NCI-H187 treated with DMSO at 0.1 percent for 48 hours (cell line): ENCODE measurements at places on chromosomes 16 and 17.

GRCh38 chr17:49277638-49278037, 47.1 kb upstream of the PHOSPHO1 start:
- no peak for DNase-seq

DNA sequence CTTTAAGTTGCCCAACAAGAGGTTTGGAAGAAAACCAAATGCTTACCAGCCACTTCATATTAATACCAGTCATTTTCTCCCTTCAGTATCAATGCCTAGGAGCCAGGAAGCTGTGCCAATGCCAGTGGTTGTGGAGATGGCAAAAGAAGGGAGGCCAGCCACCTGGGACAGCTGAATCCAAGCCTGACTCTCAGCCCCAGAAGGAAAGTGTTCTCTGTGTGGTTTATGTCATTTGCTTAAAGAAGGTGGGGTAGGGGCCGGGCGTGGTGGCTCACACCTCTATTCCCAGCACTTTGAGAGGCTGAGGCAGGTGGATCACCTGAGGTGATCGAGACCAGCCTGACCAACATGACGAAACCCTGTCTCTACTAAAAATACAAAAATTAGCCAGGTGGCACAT, 13.4 kb downstream of the C17orf78 start:
- no peak for DNase-seq

DNA sequence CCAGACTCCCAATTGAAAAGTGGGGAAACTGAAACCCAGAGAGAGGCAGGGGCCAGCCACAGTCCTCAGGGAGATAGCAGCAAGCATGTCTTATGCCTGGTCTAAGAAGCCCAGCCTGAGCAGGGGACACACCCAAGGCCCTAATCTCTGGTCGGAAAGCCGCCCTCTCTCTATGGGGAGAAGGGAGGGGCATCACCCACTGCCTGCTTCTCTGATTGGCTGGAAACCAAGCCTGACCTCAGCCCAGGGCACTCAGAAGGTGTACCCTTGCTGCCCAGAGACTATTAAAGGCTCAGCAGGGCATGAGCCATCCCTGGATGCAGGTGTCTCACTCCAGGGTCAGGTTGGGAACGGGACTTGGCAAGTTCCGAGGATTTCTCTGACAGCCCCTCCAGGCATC, 5.7 kb upstream of the KRT13 start:
- no peak for DNase-seq

GRCh38 chr17:62727916-62728672, 80.0 kb downstream of the MARCHF10 start:
- no peak for DNase-seq

GRCh38 chr16:65280845-65281512, 159.1 kb upstream of the CDH11 start:
- no peak for DNase-seq

- no peak for DNase-seq
Measured at GRCh38 chr16:15864939-15865338, 8.1 kb upstream of the MYH11 start.

GRCh38 chr16:26186091-26186615, 494.4 kb downstream of the HS3ST4 start:
- DNase-seq, result no peak

DNA sequence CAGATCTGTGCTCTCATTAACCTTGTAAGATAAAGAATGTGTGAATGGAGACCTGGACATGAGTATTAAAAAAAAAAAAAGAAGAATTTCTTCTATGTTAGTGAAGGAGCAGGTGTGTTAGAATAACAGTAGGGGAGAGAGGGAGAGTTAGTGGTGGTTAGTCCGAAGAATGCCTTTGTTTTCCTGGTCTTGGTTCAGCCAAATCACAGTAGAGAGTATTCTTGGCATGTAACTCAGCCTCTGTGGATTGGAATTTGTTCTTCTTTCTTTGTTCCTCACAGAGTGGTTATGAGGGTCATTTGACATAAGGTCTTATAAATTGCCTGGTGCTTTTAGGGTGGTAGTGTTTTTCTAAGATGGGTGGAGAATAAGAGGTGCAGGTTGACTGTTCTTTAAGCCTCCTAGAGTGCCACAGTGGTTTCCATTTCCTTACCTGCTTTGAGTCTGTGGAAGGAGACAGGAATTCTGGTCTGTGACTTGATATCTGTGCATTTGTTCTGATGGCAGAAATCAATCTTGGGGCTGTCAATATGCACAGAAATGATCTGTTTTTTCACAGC, 17.6 kb downstream of the NUP93 start:
- DNase-seq, result no peak

DNA sequence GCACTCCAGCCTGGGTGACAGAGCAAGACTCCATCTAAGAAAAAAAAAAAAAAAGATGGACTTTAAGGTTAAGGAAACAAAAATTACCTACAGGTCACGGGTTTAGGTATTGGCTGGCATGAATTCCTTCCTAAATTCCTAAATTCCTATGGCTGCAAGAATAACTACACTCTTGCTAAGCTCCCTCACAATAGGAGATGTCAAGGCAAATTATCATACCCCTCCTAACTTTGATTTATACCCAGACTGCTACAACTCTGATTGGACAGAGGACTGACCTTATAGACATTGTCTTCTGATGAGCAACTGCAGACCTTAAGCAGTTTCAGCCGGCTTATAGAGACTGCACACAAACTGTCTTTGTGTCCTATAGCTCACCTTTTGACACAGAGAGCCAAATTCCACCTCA, 25.1 kb upstream of the TMC7 start:
- DNase-seq, result no peak

- no peak for DNase-seq
Measured at GRCh38 chr16:78045865-78046581, 23.7 kb downstream of the CLEC3A start.

DNA sequence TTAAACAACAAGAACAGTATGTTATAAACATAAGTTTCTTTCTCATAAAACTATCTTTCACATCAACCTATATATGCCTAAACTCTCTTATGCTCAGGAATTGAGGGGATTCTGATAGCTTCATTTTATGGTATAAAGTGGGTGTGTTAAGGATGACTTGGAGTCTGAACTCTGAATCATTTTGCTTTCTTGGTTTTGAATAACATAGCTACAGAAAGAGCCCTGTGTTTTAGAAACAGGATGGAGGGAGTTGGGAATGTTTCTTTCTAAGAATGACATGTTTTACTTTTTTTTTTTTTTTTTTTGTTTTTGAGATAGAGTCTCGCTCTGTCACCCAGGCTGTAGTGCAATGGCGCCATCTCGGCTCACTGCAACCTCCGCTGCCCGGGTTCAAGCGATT, 50.1 kb downstream of the RHOT1 start:
- DNase-seq, result no peak

- DNase-seq, result no peak
Measured at GRCh38 chr16:87527055-87527724, 34.4 kb upstream of the ZCCHC14 start.

GRCh38 chr16:49012961-49013726, 268.5 kb downstream of the CBLN1 start:
- no peak for DNase-seq

- DNase-seq, result no peak
Measured at GRCh38 chr17:41615454-41615853, 2.9 kb upstream of the KRT16 start.

- DNase-seq, result no peak
Measured at GRCh38 chr16:17372386-17372785, 98.4 kb downstream of the XYLT1 start.

DNA sequence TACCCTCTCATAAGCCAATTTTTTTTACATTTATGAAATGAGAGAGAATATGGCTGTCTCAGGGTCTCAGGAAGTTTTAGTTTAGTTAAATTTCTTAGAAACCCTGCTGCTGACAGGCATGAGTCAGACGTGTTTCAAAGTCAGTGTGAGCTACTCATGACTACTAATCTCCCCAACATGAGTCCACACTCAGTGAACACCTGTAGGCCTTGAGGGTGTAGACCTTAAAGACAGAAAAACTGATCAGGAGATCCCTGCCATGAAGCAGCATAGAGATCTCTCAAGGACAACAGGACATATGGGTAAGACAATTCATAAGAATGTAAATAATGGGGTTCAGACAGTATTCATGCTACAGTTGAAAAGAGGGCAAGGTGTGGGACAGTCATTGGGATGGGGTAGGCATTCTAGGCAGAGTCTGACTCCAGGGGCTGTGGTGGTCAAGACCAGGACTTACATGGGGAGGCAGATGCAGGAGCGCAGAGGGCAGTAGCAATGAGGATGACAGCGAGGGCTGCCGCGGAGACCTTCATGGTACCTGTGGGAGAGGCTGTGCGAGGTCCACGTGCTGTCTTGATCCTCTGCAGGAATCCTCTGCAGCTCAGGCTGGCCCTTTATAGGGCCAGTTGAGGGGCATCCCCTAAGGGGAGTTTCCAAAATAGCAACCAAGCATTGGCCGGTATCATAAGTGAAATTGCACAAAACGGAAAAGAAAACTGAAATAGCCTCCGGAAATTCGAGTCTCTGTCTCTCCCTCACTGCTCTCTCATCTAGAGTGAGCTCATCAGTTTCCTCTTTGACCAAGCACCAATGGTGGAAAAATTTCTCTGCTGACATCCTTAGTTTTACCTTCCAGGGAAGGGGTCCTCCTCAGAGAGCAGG, at the start of gene CCL5:
Gene CCL5, minus strand, starts transcription at position 588 of the 882 bp plus-strand sequence.
- no peak for DNase-seq

- DNase-seq, result no peak
Measured at GRCh38 chr17:16622540-16623277, 30.9 kb downstream of the ZNF624 start.

GRCh38 chr17:48792033-48792798, 24.8 kb downstream of the TTLL6 start:
- DNase-seq, result no peak

DNA sequence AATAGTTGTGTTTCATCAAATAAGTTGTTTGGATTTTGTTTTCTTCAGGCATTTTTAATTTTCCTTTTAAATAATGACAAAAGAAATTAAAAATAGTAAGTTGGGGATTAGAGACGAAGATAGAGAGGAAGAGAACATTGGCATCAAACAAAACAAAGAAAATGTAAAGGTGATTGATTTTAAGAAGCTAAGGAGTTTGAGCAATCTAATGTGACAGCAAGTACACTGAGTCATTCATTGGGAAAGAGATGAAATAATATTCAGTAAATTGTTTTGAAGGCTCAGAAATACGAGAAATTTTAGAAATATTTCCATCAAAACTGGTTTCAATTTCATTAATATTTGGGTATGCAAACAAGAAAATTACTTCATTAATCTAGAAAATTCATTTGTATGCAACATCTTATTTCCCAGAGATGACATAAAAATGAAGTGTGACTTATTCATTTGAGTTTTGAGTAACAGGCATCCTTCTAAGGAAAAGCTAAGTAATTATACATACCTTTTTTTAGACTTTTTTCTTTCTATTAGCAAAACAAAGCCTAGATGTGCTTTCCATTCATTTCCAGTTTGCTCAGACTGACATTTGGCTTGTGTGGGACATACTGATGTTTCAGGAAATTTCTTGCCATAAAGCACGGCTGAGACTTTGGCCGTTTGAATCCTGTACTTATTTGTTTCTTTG, 66.7 kb downstream of the COX10 start:
- DNase-seq, result no peak

DNA sequence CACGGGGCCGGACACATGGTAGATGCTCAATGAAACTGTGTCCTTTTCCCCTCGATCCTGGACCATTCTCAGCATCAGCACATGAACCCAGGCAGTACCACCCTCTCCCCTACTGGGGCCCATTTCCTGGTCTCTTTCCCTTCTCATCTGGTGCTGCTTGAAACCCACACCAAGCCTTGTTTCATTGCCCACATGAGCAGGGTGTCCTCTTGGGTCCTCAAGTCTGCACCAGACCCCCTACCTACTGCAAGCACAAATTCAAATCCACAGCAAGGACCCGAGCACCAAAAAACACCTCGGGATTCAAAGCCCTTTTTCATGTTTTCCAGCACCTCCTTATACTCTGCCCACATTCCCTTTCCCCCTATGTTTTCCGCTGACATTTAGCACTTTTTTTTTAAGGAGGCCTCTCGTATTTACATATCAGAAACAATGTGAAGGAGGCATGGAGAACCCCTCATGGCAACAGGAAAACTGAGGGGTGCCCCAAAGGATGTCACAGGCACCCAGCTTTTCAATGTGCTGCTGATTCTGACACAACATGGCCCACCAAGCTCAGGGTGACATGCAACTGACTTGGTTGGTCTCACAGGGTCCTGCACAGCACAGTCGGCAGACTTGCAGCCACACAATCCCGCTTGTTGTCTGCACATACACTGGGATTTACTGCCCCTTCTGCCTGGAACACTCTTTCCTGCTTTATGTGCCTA, 4.6 kb upstream of the CCL1 start:
- no peak for DNase-seq

- DNase-seq, result no peak
Measured at GRCh38 chr17:64591944-64592343, 70.2 kb downstream of the SMURF2 start.

DNA sequence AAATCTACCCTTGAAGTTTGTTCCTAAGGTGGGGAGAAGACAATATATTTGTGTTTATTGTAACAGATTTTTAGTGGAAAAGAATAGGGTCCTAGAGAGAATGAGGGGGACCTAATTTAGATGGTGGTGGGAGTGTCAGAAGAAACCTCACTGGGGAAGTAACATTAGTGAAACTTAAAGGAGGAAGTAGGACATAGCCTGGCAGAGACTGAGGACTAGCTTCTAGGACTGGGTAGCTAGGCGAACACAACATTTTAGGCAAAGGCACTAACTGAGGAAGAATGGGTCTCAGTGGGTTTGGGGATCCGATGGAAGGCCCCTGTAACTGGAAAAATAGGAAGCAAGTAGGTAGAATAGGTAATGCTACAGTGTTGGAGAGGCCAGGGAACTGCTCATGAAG, 4.2 kb upstream of the ARL2BP start:
- DNase-seq, result no peak

DNA sequence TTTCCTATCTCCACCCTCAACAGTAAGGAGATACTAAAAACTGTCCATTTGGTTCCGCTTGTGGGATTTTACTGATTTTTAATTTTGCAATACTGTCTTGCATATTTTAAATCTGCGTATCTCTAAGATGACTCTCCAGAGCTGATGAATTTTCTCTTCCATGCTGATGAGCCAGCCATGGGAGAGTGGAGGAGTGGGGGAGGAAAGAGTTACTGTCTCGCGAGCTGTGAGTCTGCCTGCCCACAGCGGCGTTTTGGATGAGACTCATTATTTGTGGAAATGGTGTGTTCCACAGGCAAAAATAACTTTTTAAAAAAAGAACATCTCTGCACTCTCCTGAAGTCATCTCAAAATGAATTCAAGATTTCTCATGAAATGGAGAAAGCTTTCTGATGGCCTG, 34.6 kb upstream of the MYOCD start:
- no peak for DNase-seq

- no peak for DNase-seq
Measured at GRCh38 chr16:61413021-61413420, 623.2 kb downstream of the CDH8 start.

DNA sequence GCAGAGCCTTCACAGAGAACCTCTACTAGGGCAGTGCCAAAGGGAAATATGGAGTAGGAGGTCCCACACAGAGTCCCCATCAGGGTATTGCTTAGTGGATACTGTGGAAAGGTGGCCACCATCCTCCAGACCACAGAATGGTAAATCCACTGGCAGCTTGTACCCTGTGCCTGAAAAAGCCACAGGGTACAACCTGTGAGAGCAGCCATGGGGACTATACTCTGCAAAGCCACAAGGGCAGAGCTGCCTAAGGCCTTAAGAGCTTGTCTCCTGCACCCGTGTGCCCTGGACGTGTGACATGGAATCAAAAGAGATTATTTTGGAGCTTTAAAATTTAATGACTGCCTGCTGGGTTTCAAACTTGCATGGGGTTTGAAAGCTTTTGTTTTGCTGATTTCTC, 118.0 kb upstream of the SEC14L1 start:
- no peak for DNase-seq
